ENCODE measurements at places on chromosomes 1 and 21.

DNA sequence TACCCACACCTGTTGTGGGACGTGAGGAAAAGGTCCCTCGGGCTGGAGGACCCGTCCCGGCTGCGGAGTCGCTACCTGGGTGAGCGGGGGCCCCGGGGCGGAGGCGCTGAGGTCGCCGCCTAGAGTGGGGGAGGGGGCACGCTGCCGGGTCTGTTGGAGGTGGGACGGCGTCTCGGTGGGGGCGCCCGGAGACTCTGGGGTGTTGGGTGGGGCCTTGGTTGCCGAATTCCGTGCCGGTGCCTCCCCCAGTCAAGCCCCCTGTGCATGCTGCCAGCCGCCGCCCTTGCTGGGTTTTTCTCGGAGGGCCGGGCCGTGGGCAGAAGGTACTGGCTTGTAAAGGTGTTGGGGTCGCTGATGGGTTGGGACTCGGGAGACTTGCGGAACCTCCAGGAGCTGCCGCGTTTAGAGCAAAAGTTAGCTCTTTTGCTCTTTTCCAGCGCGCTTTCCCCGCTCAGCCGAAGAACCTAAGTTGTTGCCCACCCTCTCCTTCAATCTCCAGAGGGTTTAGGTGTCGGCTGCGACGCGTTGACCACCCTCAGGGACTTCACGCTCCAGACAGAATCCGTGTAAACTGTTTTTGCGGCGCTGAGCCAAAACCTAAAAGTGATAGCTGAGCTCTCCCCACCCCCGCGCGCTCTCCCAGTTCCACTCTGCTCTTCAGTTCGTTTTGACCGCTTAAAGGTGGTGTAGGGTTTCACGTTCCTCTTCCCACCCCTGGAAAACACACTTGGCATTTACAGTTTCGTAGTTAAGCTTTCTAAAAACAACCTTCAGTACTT lies at the start of gene MPC2:
Gene MPC2 (minus strand): TSS at position 143 of the 779 bp plus-strand sequence. CDS start 1,231 bp downstream, outside the sequence.
- peak; percentile 53 for DNase-seq

- no peak for DNase-seq
Measured at GRCh38 chr21:31326522-31327242, 17.4 kb downstream of the TIAM1 start.

DNA sequence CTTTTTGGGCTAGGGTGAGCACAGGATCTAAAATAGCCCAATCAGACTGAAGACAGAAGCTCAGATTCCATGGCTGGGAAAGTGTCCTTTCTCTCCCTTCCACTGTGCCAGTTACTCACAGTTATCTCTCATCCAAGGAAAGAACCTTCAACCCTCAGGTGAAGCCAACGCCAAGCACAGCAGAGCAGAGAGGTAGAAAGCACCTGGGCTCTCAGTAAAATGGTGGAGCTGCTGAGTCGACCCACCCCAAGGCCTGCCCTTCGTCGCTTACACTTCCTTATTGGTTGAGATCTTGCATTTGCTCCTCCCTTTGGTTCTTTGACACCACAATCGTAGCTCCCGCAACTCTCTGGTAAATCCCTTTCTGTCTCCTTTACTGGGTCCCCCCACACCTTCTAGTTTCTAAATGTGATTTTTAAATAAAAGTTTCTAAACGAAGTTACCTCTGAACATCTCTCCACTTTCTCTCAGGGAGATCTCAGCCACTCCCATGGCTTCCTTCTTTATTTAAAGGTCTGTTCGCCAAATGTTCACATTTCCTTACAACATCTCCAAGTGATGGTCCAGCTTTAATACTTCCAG lies 27.5 kb upstream of the SLC30A1 start:
- DNase-seq = no peak

- DNase-seq = no peak
Measured at GRCh38 chr1:57088653-57089052, 122.8 kb upstream of the C8B start.

GRCh38 chr1:6092211-6092610 lies 46.5 kb downstream of the KCNAB2 start:
- DNase-seq = no peak
